ENCODE measurements at places on chromosomes 2 and 18.

DNA sequence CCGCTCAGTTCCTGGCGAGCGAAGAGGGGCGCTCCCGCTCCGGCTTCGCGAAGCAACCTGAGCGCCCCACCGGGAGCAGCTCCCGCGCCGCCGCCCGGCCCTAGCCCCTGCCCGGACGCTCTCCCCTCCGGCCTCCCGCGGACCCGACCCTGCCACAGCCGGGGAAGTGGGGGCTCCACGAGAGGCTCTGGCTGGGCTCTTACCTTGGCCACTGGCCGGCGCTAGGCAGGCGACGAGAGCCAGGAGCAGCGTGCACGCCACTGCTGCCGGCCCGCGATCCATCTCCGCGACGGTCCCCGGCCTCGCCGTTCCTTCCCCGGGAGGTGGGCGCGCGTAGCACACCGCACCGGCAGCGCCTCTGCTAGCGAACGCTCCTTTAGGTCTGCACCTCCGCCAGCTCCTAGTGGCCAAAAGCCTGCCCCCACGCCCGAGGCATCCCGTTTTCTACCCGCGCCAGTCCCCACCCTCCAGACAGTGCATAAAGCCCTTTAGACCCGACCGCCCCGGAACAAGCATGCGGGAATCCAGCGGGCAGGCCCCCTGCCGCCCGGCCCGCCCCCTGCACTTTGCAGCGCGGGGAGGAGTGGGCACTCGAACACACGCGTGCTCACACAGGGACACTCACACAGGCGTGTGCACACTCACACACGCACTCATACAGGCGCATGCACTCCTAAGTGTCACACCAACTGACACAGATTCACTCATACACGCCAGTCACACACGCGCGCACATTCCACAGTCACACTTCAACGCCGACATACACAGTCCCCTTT is at the start of gene LRP2:
LRP2 (minus strand) TSS at position 417 of the 776 bp plus-strand sequence; CDS start at position 282, 135 bp downstream.
- DNase-seq, result peak; percentile 42

DNA sequence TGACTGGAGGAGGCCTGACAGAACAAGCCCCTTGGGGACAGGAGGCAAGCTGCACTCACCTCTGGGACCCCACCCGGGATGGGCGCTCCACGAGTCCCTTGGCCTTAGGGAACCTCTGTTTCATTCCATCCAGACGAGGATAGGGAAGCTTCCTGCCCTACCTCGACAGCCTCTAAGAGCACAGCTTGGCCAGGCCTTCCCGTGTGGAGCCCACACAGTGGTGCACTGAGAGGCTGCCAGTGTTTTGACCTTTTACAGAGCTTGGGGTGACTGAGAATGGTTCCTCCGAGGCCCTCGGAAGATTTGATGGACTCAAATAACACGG is 91.4 kb upstream of the SMAD7 start:
- DNase-seq, result no peak

GRCh38 chr2:230665263-230665691 is 47.4 kb upstream of the CAB39 start:
- DNase-seq, result no peak

GRCh38 chr18:78586586-78586985 is 393.0 kb upstream of the SALL3 start:
- no peak for DNase-seq

- DNase-seq, result no peak
These were observed 18.3 kb upstream of the SMAD4 start for GRCh38 chr18:51011709-51012108.

GRCh38 chr2:172472446-172473033 is 45.2 kb downstream of the ITGA6 start:
- DNase-seq, result no peak

- no peak for DNase-seq
These were observed 354.6 kb upstream of the RAB12 start for GRCh38 chr18:8254654-8255053.

DNA sequence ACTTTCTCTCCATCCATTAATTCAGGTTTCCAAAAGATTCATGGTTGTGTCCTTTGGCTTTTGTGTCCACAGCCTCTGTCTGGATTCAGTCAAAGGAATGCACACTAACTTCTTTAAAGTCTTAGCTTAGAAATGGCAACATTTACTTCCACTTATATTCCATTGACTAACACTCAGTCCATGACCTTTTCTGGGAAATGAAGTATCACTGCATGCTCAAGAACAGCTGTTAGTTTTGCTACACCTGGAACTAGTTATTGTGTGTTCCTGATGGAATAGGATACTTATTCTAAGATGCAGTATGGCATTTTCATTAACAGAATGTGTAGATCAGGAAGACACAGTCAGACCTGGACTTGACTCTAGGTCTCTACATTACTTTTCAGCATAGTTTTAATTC is 88.8 kb downstream of the KYNU start:
- no peak for DNase-seq

DNA sequence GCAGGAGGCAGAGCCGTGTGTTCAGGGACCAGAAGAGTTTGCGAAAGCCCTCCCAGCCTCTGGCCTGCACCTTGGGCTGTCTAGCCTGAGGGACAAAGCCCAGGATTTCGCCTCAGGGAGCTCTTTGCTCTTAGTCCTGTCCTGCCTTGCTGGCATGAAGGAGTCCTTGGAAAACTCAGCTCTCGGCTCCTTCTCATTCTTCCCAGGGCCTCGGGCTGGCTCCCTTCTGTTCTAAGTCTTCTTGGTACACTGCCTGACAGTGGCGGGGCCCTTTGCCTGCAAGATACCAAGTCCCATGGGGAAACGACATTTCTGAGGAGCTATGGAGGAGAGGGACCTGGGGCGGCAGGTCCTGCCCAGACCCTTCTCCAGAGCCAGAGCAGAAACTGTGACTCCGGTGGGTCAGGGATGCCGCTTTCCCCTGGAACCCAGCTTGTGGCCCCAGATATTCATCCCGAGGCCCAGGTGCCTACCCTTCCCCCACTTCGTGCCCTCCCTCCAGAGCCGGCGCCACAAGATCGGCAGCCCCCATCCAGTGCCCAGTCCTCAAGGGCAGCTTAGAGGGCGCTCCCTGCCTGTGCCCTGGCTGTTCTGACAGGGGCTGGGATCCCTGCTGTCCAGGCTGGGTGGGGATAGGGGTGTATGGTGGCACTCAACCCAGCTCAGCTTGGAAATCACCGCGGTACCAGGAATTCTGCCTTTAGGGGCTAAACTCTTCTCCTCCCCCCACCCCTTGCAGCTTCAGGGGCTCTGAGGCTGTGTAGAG is 5.5 kb upstream of the CYP26B1 start:
- DNase-seq, result no peak

DNA sequence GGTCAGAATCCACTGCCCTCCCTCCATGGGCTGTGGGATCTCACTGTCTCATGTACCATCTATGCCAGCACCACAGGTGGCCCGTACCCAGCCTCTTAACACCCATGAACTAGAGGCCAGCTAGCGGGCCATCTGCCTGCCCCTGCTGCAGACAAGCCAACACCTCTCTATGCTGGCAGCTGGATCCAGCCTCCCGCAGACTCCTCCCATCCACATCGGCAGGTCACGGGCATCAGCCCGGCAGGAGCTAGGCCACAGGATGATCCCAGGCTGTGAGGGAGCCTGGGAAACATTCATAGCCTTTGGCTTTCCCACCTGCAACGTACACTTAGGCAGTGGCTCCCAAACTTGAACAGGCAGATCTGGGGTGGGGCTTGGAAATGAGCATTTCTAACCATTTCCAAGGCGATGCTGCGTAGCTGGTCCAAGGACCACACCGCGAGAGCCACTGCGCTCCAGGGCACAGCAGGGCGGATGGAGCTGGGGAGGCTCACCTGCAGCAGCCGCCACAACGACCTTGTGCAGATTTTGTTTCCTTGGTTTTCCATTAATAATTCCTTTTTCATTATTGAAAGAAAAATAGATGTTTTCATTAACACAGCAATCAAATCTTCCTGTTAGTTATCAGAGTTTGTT is 114.7 kb downstream of the KCNF1 start:
- no peak for DNase-seq

GRCh38 chr2:223199531-223200515 is 147.8 kb downstream of the KCNE4 start:
- DNase-seq, result no peak

DNA sequence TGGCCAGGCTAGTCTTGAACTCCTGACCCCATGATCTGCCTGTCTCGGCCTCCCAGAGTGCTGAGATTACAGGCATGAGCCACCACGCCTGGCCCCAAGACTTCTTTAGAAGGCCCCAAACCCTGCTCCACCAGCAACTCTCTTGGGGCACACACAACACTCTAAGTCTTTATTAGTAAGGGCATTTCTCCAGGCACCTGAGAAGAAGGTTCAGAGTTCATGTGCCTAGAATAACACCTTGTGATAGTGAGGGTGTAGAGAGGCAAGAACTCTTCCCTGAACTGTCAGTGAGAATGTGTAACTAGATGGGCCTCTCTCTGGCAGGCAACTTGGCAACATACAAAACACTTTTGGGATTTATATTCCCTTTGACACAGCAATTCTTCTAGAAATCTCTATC is 43.8 kb downstream of the SH2D6 start:
- no peak for DNase-seq

DNA sequence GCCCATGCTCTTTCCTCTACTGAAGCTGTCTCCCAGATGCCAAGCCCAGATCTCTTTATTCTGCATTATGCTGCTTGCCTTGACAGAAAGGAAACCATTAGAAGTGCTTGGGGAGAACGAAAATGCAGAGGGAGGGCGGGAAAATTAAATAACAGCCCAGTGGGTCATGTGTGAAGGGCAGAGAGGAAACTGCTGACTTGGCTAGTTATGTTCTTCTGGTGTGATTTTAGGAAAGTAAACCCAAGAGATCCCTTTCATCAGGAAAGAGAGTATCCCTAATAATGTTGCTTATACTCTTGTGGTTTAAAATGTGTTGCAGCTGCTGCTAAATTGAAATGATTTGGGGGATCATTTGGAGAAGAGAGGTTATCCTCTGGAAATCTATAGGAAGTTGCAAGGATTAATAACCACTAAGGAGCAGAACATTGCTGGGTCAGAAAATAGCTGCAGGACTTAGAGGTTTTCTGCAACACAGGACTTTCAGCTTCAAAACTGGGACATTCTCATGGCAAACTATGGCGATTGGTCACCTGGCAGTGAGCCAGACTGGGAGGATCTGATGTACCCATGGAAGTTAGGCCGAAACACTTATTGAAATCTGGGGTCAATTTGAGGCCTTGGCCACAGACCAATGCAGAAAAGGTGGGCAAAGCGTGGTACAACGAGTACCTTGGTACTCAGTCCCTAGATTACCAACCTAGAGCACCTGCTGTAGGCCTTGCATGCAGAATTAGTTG is 172.2 kb downstream of the TMEM247 start:
- no peak for DNase-seq

DNA sequence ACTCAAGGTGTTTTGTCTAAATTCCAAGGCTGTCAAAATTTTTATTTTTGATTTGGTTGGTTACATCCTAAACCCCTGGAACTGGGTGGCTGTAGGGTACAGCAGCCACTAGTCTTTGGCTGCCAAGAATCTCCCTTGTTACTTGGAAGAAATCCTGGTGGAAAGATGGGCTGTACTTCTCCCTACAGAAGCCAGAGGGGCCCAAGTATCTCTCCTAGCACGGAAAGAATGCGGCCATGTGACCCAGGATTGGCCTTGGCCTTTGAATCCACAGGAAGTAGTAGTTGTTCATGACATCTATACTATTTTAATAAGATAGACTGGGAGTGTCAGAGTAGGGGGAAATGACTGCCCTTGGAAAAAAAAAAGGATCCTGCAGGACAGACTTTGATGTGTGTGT is 54.4 kb upstream of the MYO3B start:
- no peak for DNase-seq

GRCh38 chr2:186950694-186951093 is 101.7 kb upstream of the ZSWIM2 start:
- DNase-seq, result no peak

DNA sequence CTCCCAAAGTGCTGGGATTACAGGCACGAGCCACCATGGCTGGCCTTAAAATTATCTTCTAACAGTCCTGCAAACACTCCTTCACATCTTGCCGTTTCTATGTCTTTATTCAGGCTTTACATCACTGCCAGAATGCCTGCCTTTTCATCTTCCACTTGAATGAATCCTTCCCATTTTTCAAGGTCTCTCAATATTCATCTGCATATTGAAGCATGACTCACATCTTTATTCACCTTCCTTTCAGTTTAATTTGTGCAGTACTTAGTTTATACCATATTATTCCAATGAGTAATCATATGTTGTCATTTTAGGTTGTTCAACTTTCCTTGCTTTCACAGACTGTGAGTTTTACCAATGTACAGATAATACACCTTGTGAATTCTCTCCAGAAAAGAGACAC is 510.1 kb upstream of the PIK3C3 start:
- DNase-seq, result no peak

DNA sequence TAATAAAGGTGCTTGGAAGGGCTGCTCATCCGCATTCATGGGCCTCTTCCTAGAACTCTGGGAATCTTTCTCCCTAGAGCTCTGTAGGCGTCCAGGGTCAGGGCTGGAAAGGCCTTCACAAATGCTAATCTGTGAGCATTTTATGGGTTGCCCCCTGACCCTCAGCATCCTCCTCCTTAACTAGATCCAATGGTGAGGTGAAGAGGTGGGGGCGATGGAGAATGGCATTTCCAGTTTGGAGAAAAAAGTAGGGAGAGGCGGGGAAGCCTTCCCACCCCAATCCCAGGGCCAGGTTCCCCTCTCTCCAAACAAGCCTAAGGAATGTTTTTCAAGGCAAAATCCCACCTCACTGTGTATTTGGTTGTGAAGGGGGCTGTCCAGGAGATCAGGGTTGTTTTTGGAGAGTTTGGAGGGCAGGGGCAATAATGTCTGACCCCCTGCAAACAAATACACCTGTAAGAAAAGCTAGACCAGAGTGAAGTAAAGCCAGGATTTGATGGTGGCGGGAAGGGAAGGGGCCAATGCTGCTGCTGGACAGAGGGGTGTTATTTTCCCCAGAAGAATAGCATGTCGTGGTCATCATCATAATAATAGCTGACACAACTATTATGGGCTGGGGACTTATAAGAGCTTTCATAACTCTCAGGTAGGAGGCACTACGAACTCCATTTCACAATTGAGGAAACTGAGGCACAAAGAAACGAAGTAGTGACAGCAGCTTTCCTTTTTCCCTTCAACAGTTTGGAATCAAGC is 1.4 kb upstream of the MYCN start:
- DNase-seq, result no peak

DNA sequence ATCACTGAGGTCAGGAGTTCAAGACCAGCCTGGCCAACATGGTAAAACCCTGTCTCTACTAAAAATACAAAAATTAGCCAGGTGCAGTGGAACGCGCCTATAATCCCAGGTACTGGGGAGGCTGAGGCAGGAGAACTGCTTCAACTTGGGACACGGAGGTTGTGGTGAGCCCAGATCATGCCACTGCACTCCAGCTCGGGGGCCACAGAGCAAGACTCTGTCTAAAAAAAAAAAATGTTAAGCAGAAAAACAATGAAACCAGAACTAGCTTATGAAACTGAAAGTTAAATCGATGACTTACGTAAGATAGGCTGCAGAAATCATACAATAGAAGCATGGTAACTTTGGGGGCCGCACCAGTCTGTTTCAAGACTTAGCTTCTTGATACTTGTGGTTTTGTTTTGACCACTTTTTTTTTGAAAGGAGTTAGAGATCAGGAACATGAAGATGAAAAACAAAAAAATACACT is 6.2 kb upstream of the GPR155 start:
- peak; percentile 58 for DNase-seq

- no peak for DNase-seq
These were observed 4.0 kb downstream of the TSGA10 start for GRCh38 chr2:99150706-99151105.

All from pons (tissue), 1 donor.